ENCODE measurements at places on chromosomes 2 and 18.

DNA sequence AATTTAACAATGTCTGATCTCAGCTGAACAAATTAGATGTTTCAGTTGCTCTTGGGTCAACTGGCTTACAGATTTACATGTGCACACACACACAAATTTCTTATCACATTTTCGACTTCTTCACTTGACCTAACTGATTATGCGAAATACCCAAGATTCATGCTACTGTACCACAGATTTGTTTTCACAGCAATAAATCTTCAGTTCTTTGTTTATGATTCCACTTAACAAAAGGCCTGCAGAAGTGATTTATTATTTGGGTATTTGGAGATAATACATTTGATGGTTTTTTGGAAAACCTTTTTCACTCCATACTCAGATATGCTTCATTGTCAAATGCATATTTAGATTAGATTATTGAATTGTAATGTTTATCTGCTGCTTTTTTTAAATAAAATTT, 129.0 kb downstream of the GALNT1 start:
- DNase-seq, result no peak

DNA sequence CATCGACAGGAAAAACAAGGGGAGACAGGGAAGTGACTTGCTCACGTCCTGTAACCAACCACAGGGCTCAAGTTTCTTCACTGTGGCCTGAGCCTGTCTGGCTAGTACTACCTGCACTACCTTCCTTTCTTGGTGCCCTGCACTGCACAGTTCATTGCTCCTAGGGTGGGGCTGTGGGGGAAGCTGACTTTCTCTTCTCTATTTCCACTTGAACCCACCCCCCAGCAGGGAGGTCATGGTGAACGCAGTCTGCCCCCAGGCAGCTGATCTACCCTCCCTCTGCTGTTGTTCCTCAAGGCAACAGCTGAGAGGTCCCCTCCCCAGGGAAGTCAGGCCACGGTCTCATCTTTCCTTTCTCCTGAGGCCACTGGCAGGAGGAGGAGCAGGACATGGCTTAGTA, 532.1 kb downstream of the SOX11 start:
- DNase-seq, result no peak

- DNase-seq, result no peak
Observed at GRCh38 chr2:195861821-195862220, 204.8 kb downstream of the SLC39A10 start.

- no peak for DNase-seq
Observed at GRCh38 chr18:44799382-44799906, 118.8 kb downstream of the SETBP1 start.

- DNase-seq, result no peak
Observed at GRCh38 chr2:230153390-230153976, 66.3 kb downstream of the SP110 start.

DNA sequence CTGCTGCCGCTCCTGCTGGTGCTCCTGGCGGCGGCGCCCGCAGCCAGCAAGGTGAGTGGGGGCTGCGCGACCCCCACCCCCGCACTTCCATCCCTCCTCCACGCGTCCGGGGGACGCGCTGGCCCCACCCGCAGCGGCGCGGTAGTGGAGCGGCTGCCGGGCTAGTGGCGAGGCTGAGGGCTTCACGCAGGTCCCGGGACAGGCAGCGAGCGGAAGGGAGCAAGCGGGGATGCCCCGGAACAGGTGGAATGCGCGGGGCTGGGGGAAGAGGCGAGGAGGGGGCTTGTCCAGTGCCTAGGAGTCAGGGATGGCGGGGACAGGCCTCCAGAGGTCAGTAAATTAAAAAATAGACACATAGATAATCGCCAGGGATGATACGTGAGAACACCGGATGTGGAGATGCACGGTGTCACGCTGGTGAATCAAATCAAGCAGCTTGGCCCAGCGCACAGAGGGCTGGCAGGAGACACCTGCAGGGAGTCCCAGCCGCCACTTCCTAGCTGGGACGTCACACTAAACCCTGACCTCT, 403 bp downstream of the COL4A3 start:
- DNase-seq, result no peak

DNA sequence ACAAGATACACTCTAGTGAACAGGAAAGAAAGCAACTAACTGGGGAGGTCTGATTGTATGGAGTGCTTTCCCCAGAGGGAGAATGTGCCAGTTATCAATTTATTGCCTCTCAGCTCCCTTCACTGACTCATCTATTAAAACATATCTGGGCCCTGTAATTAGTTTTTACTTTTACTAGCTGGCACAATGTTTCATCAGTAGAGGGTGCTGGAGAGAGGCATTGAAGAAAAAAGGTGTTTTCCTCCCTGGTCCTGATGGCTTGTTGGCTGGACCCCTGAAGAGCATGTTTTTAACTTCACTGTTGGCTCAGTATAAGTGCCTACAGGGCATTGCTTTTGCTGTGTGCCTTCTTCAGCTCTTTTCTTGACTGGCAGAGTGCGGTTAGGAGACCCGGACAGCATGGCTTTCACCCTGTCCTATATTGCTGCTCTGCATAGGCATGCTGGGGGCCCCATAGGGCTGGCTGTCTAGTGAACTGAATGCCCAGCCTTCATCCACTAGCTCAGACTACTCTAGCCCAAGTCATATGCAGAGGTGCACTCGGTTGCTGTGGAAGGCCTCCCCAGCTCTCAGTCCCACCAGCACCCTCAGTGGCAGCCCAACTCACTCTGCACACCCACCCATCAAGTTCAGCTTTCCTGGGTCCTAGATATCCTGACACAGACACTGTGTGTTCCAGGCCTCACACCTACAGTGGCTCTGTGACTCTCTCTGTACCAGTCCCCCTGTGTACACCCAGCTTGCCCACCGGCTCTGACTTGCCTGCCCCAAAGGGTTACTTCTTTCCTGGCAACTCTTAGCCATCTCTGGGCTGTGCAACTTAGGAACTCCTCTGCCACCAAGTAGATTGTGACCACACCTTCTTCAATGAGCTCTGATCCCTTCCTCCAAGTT, 62.3 kb upstream of the ACYP2 start:
- peak; percentile 53 for DNase-seq

- no peak for DNase-seq
Observed at GRCh38 chr2:58207189-58207588, 33.9 kb downstream of the FANCL start.

DNA sequence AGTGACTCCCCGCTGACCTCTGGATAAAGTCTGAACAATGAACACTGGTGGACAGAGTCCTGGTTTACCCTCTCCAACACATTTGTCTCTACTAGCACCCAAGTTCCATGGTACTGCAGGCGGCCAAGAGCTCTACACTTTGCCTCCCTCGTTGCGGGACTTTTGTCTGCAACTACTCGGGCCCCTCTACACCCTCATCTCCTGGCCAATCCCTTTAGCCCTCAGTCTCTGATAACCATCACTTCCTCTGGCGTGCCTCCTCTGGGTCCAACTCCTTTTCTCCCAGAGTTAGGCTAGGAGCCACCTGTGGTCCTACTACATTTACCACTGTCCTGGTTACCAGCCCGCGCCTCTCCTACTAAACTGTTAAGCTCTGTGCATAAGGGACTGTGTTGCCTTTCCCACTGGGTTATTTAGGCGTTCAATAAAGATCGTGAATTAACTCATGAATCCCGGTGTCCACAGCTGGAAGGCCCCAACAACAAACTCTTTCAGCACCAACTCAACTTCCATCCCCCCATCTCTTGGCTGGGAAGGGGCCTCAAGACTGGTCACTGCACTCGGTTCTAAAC, 757 bp downstream of the HDHD2 start:
- peak; percentile 25 for DNase-seq

GRCh38 chr18:46536215-46536874, 120.7 kb downstream of the LOXHD1 start:
- peak; percentile 57 for DNase-seq

DNA sequence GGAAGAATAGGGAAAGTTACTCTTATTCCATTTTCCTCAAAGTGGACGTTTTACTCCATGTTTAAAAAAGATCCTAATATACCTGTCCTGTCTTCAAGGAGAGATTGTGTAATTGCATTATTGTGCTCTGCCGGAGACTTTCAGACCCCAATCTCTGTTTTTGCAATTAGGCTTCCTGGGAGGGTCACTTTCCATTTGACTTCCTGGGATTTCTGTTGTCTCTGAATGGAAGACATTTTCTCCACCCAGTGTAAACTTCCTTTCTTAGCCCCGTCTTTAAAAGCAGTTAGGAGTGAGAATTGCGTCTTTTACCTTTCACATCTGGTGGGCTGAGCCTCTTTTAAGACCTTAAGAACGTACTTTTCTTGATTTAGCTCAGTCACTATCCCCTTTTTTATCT, 63.0 kb downstream of the ZNF532 start:
- DNase-seq, result no peak

DNA sequence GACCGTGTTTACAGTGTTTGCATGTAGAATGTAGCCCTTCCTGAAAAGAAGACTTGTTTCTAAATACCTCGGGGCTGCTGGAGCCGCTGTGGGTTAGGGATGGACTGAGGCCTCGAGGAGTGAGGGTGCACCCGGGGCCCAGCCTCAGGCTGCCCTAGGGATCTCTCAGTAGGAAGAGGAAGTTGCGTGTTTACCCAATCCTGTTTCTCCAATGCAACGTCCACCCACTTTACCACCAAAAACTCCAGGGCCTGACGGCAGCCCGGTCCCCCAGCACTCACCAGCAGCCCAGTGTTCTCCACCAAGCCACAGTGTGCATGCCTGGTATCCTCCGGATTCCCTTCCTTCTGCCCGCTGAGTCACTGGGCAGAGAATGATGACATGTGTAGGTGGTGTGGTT, 255.8 kb downstream of the GLI2 start:
- DNase-seq, result no peak

GRCh38 chr2:14516844-14517243, 115.7 kb upstream of the LRATD1 start:
- no peak for DNase-seq

- peak; percentile 38 for DNase-seq
Observed at GRCh38 chr2:121099329-121100290, 185.4 kb downstream of the TFCP2L1 start.

DNA sequence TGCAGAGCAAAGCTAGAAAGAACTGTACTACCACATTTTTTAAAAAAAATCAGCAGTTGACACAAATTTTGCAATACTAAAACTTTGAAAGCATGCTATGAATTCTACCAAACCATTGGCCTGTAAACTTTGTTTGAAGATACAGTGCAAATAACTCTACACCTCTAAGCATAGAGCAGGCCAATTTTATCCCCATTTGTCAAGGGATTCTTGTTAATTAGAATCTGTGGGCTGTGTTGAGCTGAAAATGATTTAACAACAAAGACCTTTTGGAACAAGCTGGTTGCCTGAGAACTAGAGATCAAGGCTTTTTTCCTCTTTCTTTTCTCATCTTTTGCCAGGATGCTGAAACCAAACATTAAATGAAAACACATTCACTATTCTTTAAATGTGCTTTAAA, 886.0 kb upstream of the CDH2 start:
- no peak for DNase-seq
